Non-pigmented ciliary epithelial cell (primary cell): ENCODE measurements at places on chromosomes 13 and 19.

DNA sequence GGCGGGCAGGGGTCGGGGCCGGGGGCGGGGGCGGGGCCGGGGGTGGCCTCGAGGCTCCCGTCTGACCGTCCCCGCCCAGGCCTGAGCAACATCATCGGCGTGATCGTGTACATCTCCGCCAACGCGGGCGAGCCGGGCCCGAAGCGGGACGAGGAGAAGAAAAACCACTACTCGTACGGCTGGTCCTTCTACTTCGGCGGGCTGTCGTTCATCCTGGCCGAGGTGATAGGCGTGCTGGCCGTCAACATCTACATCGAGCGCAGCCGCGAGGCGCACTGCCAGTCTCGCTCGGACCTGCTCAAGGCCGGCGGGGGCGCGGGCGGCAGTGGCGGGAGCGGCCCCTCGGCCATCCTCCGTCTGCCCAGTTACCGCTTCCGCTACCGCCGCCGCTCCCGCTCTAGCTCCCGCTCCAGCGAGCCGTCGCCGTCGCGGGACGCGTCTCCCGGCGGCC is 9.4 kb upstream of the CACNG6 start:
- DNase-seq, result no peak

- DNase-seq, result no peak
These were observed 5.3 kb downstream of the SIGLECL1 start for GRCh38 chr19:51256155-51256625.

- DNase-seq, result no peak
These were observed 133.9 kb downstream of the DCT start for GRCh38 chr13:94345374-94346195.

- no peak for DNase-seq
These were observed 951 bp upstream of the MTUS2 start for GRCh38 chr13:28819046-28819730.

GRCh38 chr19:15239337-15239949 is 7.2 kb upstream of the EPHX3 start:
- no peak for DNase-seq

- DNase-seq, result no peak
These were observed 26.5 kb upstream of the CASP14 start for GRCh38 chr19:15022752-15023151.

DNA sequence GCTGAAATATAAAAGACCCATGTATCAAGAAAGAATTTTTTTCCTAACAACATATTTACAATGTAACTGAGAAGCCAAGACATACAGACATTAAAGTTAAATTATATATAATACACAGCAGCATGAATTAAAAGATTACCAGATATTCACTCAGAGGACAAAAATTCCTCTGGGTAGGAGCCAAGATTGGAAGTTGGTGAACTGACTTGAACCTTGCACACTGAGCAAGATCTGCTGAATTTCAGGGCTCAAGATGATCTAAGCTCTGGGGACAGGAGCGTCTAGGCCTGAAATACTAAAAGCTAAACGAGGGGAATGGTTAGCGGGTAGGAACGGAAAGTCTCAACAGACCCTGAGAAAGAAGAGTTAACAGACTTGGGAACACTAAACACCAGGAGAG is 8.5 kb downstream of the FOXO1 start:
- DNase-seq, result no peak

- no peak for DNase-seq
These were observed 9.6 kb downstream of the MIR17HG start for GRCh38 chr13:91356919-91357612.

DNA sequence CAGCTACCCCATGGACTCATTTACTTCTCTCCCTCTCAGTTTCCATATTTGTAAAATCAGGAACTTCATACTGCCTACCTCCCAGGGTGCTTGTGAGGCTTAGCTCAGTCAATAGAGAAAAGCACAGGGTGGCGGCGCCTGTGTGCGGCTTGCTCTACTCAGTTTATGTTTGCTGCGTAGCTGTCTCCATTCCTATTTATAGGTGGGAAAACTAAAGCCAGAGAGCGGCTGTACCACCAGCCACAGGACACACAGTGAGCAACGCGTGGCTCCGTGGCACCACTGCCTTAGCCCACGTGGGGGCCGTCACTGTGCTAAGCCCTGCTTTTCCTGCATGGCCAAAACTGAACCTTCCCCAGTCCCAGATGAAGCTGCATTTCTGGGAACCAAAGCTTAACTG is 292.4 kb downstream of the TEX29 start:
- no peak for DNase-seq

- no peak for DNase-seq
These were observed 847.2 kb upstream of the GPC6 start for GRCh38 chr13:92379371-92379770.

DNA sequence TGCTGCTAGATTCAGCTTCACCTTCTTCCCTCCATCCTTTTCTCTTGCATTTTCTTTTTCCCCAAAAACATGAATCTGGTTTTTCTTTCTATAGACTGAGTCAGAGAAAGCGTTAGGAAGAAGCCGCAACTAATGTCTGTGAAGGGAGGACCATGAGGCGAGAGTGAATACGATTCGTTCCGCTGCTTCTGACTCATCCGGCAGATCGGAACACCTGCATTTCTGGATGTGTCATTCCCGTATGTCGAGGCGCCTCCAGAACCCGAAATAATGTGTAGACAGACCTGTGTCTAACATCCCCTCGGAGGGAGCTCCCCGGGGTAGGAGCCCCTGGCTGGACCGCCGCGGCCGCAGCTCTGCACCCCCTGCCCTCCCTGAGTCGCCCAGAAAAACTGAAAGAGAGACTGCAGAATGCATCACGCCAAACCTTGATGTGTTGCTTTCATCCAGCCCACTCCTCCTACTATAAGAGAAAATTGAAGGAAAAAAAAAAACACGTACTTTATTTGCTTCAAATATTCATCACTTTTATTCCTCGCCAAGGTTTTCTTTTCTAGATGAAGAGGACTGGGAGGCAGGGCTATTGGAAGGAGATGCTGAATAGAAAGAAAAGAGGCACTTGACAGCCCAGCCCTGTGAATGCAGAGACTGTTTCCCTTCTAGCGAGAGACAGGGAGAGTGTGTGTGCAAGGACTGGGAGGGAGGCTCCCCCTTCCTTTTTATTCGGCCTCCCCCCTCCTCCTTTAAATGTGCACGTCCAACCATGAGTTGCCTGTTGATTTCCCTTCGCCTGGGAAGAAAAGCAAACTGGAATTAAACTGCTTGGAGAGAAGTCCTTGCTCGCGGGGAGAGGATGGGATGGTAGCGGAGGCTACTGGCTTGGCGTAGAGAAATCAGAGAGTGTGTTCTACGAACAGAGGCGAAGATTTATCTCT is 616 bp upstream of the PCDH17 start:
- no peak for DNase-seq
